SJCRH30 (cell line): ENCODE measurements at places on chromosomes 1 and 21. TPM values are rescaled to one million over a fixed set of nuclear protein-coding genes. Genes with fewer than 3 reads are reported as not detected.
A peak's percentile ranks its signal among the peaks of the same experiment; 100 is the strongest.

- peak; percentile 64 for DNase-seq
These were observed 424.7 kb upstream of the CAMK1G start for GRCh38 chr1:209158851-209159250.

DNA sequence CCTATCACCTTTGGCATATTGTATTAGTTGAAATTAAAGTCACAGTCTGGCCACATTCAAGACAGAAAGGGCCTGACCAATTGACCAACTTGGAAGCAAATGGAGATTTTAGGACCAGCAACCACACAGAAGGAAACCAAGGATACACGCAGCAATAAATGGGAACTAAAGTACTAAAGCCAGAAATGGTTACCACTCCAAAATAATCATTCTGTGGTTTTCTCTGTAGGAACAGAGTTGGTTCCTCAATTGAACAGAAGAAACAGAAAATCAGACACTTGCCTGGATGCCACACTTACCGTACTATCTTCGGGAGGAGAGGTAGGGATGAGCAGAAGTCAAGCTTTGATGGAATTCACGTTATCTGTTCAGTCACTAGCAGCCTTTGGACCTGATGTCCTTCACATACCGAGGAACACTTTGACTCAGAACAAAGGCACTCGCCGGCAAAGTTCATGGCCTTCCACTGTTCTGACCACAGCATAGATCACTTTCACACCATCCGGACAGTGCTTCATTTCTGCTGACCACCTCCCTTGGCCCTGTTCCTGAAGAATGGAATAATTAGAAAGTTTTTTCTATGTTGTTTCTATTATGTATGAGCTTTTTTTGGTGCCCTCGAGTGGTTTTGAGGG lies 96.9 kb downstream of the LPAR3 start:
- no peak for DNase-seq

- no peak for DNase-seq
These were observed 42.0 kb upstream of the SCMH1 start for GRCh38 chr1:41284121-41284520.

DNA sequence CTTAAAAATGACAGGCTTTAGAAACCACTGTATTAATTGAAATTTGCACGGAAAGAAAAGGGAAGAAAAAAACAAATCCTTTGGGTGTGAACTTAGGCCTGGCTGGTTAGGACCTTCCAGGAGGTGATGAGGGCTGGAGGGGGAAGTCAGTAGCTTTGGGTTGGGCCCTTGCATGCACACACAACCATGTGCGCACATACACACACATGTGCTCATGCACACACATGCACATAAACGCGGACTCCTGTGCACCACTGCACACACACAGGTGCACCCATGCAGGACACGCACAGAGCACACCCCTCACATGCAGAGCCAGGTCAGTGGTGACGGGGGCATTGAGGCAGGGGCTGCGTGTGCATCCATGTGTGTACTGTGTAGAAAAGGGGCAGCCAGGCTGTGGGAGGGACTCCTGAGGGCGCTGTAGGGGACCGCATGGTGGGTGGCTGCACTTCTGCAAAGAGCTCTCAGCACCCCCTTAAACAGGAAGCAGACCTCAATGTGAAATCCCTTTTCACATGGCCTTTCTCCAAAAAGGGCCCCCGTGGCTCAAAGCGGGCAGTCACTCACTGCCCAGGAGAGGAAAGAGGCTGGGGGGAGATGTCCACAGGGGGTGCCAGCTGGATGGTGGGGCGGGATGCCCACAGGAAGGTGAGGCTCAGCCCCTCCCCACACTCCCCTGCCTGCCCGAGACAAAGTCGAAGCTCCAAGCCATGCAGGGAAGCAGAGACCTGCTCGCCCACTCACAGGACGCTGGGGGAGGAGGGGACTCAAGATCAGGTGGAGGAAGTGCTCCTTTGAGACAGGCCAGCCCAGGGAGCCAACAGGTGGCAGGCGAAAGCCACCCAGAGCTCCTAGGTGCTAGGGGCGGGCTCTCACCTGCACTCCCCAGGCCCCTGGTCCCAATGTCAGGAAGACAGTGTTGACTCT lies 95.2 kb downstream of the ITPKB start:
- DNase-seq, result no peak

GRCh38 chr1:216814576-216815259 lies 91.5 kb upstream of the ESRRG start:
- DNase-seq, result no peak

- DNase-seq, result peak; percentile 32
These were observed 17.9 kb upstream of the L1TD1 start for GRCh38 chr1:62176597-62177312.

- no peak for DNase-seq
These were observed 108.4 kb downstream of the NEK7 start for GRCh38 chr1:198265073-198265661.

- no peak for DNase-seq
These were observed 4.8 kb downstream of the DCAF8 start for GRCh38 chr1:160257411-160258015.

DNA sequence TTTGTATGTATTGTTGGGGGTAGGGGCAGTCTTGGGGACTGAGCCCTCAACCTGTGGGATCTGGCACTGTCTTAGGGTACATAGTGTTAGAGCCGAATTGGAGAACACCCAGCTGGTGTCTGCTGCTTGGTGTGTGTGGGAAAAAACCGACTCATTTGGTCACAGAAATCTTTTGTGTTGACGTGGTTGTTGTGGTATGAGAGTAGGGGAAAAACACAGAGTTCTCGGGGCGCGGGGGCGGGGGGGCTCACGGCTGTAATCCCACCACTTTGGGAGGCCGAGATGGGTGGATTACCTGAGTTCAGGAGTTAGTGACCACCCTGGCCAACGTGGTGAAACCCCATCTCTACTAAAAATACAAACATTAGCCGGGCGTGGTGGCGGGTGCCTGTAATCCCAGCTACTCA lies 15.3 kb upstream of the SRSF10 start:
- DNase-seq, result no peak

DNA sequence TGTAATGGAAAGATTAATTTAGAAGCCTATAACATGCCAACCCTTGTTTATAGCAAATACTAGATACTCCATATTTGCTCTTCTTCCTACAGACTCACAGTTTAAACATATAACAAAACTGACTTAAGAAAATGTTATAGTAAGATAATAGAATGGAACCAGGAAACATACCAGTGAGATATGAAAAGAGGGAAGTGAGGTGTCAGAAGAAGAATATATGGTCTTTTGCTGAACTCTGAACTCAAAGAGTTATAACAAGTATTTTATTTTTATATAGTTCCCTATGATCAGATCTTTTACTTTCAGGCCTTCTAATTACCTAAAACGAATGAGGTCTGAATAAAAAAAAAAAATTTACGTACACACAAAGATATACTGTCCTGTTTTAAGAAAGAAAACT lies 20.9 kb downstream of the TMED5 start:
- no peak for DNase-seq

DNA sequence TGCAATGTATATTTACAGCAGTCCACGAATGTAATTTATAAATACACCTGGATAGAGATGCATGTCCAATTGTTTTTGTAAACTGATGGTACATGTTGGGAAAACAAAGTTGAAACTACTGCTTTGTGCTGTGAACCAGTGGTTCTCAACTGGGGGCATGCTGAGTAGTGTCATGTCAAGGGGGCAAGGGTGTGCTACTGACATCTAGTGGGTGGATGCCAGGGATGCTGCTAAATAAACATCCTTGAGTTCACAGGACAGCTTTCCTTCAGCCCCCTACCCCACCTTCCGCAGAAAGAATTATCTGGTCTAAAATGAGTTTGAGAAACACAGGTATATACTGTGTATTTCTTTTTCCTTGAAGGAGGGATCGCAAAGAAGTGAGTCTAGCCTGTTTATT lies 95.9 kb downstream of the RASAL2 start:
- peak; percentile 43 for DNase-seq

DNA sequence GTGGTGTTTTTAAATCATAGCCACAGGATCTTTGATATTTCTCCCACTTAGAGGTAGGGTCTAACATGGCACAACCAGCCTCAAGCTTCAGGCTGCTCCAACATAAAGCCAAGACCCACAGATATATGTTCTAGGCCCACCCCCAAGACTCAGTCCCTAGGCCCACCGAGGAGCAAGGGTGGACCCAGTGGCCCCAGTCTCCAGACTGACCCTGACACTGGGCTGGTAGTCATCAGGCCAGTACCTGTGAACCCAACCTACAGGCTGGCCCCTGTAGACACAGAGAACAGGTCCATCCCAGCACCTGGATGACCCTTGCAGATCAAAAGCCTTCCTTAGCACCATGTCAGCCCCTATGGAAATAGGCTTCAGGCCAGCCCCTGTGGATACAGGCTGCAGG lies 60.5 kb downstream of the NEGR1 start:
- DNase-seq, result no peak

DNA sequence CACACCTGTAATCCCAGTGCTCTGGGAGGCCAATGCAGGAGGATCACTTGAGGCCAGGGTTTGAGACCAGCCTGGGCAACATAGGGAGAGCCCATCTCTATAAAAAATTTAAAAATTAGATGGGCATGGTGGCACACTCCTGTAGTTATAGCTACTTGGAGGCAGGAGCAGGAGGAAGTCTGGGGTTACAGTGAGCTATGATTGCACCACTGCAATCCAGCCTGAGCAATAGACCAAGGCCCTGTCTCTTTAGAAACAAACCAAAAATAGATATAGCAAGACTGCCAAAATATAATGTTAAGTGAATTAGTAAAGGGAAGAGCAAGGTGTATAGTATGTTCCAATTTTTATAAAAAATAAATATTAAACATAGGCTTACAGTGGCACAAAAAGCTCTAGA lies 28.8 kb downstream of the PLEKHO1 start:
- DNase-seq, result no peak

GRCh38 chr1:203034422-203035110 lies 8.3 kb downstream of the PPFIA4 start:
- DNase-seq, result no peak

- no peak for DNase-seq
These were observed 14.8 kb downstream of the S100A6 start for GRCh38 chr1:153520818-153521476.

DNA sequence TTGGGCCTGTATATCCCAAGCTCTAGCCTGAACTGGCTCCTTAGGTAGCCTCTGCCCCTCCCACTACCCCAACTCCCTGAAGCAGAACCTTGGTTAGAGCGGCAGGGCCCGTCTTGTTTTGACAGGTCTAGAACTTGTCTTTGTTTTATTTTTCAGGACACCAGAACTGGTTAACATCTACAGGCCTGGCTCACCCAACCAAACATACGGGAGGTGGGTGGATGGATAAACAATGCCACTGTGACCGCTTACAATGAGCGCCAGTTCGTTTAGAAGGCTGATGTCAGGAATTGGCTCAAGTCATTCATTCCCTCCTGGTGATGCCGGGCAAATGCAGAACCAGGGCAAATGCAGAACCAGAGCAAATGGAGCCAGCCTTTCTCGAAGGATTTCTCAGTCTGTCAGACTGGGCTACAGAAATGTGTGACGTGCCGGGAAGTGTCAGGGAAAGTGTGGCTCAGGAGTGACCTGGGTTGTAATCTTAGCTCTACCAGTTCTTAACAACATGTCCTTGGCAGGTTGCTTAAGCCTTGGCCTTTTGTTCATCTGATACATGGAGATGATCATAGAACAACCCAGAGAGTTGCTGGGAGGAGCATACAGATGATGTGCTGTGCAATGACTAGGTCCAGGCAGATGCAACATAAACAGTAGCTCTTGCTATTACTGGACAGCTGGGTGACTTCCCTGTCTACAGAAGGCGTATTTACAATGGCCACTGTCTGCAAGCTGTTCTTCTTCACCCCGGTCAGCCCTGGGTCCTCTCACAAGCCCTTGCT lies 30.5 kb upstream of the BTG2 start:
- no peak for DNase-seq

DNA sequence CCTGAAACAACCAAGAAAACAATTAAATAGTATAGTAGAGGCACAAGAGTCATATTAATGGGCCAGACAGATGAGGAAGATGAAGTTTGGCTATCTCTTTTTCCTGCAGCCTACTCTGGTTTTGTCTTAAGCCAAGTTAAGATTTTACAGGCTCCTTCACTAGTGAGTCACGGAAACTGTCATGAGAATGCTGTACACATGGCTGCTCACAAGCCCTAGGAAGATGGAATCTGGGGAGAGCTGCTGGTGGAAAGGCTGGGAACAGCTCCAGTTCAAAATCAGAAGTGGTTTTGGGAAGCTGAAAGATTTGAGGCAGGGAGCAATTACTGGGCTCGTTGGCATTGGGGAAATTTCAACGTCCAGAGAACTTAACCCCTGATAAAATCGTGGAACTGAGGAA lies 46.4 kb upstream of the S1PR1 start:
- no peak for DNase-seq

- DNase-seq, result no peak
These were observed 23.3 kb upstream of the S100A7 start for GRCh38 chr1:153483776-153484175.

GRCh38 chr1:159957824-159958268 lies 3.8 kb upstream of the SLAMF9 start:
- DNase-seq, result no peak

GRCh38 chr1:6745073-6745472 lies 40.2 kb upstream of the CAMTA1 start:
- DNase-seq, result no peak

- DNase-seq, result no peak
These were observed 90.1 kb downstream of the PPP1R12B start for GRCh38 chr1:202438393-202439174.

DNA sequence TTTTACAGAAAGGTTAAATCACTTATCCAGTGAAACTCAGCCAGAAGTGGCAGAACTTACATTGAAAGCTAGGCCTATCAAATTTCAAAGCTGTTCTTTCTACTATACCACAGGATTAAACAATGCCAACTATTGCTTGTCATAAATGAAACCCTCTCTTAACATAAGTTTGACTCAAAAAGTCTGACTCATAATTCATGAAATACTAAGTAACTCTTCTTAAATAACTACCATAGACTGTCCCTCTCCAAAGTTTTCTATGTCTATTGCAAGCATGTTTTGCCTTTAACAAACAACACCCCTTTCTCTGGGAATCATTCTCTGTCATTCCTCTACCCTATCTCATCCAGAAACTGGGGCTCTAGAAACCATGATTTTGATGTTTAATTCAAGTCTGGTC lies 109.5 kb upstream of the UBE2U start:
- no peak for DNase-seq

The FNBP1L gene
- 39.2 and 43.5 TPM in 2 replicates for total RNA-seq

The FMN2 gene
- total RNA-seq, result not detected in 2 replicates

The C1orf146 gene
- total RNA-seq, result not detected in 2 replicates

The ANGPTL7 gene
- total RNA-seq, result not detected in 2 replicates

The SYT14 gene
- not detected in 2 replicates for total RNA-seq

The COPA gene
- 107 TPM in 2 replicates for total RNA-seq

The AGL gene
- 9.8 and 11.4 TPM in 2 replicates for total RNA-seq
